ENCODE measurements at places on chromosomes 3 and 15. TPM values are rescaled to one million over a fixed set of nuclear protein-coding genes. Genes with fewer than 3 reads are reported as not detected.

The OCA2 gene
- total RNA-seq = 305 TPM

The CD200R1 gene
- total RNA-seq = not detected

The SKOR1 gene
- 0.36 TPM for total RNA-seq

The ZPLD1 gene
- total RNA-seq = not detected

The P2RY14 gene
- total RNA-seq = not detected

The CLSTN2 gene
- total RNA-seq = 0.15 TPM

The EPHB1 gene
- 0.36 TPM for total RNA-seq

The ZNF502 gene
- total RNA-seq = 2.9 TPM

The NANOGP8 gene
- not detected for total RNA-seq

The ATG3 gene
- 100 TPM for total RNA-seq

The TMCO5A gene
- total RNA-seq = not detected

The LARP6 gene
- total RNA-seq = 8.0 TPM

The ITIH1 gene
- not detected for total RNA-seq

The SLC7A14 gene
- not detected for total RNA-seq

The SCAMP5 gene
- total RNA-seq = 10.3 TPM

The ITIH4 gene
- 2.0 TPM for total RNA-seq

The FETUB gene
- total RNA-seq = not detected

The AHSG gene
- total RNA-seq = not detected

The ST6GAL1 gene
- 26.2 TPM for total RNA-seq

The CNTN4 gene
- not detected for total RNA-seq

The SHC4 gene
- 98.9 TPM for total RNA-seq

The ACTL6A gene
- 31.3 TPM for total RNA-seq

The PLCH1 gene
- total RNA-seq = 1.00 TPM

The SH3GL3 gene
- total RNA-seq = not detected

The CAV3 gene
- total RNA-seq = not detected

The TUSC7 gene
- not detected for total RNA-seq

The CPN2 gene
- not detected for total RNA-seq

The PPARG gene
- total RNA-seq = 0.93 TPM

The BFSP2 gene
- 0.69 TPM for total RNA-seq

The COL8A1 gene
- 3.4 TPM for total RNA-seq

The STRA6 gene
- under 0.01 TPM for total RNA-seq

The LRRIQ4 gene
- total RNA-seq = not detected

The DBR1 gene
- total RNA-seq = 22.1 TPM

The ACAP2 gene
- 109 TPM for total RNA-seq

The LINGO1 gene
- 4.0 TPM for total RNA-seq

The PLA2G4E gene
- not detected for total RNA-seq

The TM4SF1 gene
- total RNA-seq = 534 TPM

The INSYN1 gene
- 8.9 TPM for total RNA-seq

The AP3B2 gene
- 2.0 TPM for total RNA-seq

The ALS2CL gene
- total RNA-seq = 0.67 TPM

The CLRN1 gene
- total RNA-seq = not detected

The LYZL4 gene
- not detected for total RNA-seq

The IVD gene
- 55.8 TPM for total RNA-seq

The SCN11A gene
- not detected for total RNA-seq

The COPB2 gene
- total RNA-seq = 156 TPM

The CHL1 gene
- 64.7 TPM for total RNA-seq

The ZNF662 gene
- 0.73 TPM for total RNA-seq

The ARID3B gene
- total RNA-seq = 0.69 TPM

The AGBL1 gene
- total RNA-seq = 0.73 TPM

The SNURF gene
- total RNA-seq = 3.7 TPM

The C3orf22 gene
- not detected for total RNA-seq

The IL17RE gene
- total RNA-seq = 1.1 TPM
